ENCODE measurements at places on chromosomes 2 and 18. TPM values are rescaled to one million over a fixed set of nuclear protein-coding genes. Genes with fewer than 3 reads are reported as not detected.

Gene SEPTIN10
- total RNA-seq, result 96.2 TPM

Gene GKN2
- total RNA-seq, result not detected

GRCh38 chr2:204258890-204259289 lies 286.4 kb upstream of the PARD3B start:
- DNase-seq, result no peak

- DNase-seq, result no peak
Measured at GRCh38 chr2:72940786-72941185, 23.5 kb downstream of the EMX1 start.

DNA sequence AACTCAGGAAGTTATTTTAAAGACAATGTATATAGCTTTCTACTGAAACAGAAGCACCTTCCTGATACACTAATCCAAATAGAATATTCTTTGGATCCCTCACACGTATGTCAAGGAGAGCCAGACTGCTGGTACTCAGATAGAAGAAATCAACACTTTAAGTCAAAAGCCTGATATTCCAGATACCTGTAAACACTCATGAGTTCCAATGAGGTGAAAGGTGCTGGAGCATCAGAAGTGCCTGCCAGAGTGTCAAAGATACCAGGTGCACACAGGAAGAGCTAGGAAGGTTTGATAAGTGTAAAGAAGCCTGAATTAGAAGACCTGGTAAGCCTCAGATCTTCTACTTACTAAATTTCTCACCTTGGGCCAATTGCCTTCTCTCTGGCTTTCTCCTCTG lies 226.3 kb upstream of the SP5 start:
- no peak for DNase-seq

All from GM12878 (cell line).